ENCODE measurements at places on chromosomes 5 and 9.

DNA sequence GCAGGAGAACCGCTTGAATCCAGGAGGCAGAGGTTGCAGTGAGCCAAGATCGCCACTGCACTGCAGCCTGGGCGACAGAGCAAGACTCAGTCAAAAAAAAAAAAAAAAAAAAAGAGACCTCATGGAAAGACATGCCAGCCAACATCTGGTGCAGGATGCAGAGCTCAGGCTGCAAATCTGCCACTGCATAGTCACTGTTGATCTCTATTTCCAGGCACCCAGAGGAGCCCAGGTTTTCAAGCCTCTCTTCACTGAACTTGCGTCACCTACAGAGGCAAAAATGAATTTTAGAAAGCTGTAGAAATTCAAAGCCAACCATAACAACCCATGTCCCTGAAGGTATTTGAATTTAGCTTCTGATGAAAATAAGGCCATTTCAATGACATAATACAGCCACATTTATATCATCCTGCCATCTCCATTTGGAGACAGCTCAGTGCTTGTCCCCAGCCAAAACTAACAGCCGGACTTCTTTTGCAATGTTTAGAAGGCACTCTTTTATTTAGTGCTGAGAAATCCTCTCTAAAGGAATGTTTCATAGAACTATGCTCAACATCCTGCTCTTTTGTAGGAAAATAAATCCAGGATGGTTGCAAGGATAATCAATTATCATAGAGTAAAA, 113.3 kb downstream of the SNX18 start:
- no peak for DNase-seq

DNA sequence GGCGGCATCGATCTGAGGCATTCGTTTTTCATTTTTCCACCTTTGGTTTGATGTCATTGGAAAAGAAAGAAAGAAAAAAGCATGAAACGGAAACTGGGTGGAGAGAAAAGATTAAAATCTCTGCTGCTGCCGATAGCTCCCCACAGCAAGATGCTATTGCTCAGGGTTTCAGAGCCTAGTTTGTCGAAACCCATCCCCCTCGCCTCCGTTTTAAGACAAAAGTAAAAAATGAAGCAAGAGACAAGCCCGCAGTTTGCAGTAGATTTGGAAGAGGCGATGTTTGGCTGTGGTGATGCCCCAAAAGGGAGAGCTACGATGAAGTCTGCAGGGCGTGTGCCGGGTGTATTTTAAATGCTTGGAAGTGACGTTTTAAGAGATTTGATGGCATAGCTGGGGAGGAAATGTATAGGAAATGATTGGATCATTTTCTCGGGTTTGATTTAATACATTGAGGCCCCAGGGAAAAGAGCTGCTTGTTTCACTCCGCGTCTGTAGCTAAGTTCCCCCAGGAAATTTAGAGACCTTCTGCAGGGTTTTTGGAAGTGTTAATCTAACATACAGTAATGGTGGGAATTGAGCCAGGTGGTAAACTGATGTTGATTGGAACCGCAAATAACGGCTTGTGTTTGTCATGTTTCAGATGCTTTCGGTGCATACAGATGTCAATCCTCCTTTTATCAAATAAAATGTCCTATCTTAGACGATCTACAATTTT, 909 bp downstream of the NDFIP1 start:
- DNase-seq: peak; percentile 17

DNA sequence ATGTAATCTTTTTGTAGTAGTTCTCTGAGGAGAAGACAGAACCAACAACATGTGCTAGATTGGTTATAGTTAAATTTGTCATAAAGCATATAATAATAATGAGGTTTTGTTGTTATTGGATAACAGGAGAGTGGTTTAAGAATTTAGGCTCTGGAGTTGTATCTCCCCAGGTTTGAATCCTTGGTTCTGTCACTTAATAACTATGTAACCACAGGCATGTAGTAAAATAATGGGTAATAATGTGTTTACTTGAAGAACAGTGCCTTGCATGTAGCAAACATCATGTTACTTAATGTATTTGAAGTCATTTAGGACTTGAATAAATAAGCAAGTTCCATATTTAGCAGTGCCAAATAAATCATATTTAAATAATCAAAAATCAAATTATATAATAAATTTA, 55.8 kb downstream of the NSD1 start:
- no peak for DNase-seq

- DNase-seq: no peak
These were observed 24.6 kb downstream of the TJP2 start for GRCh38 chr9:69198521-69199220.

GRCh38 chr5:159089675-159090074, 10.0 kb downstream of the EBF1 start:
- DNase-seq: no peak

GRCh38 chr9:135240871-135241311, 153.4 kb downstream of the OLFM1 start:
- no peak for DNase-seq

- no peak for DNase-seq
These were observed 39.2 kb downstream of the PPIC start for GRCh38 chr5:122997294-122997693.

- DNase-seq: no peak
These were observed 6.4 kb upstream of the SLC2A8 start for GRCh38 chr9:127390563-127390962.

DNA sequence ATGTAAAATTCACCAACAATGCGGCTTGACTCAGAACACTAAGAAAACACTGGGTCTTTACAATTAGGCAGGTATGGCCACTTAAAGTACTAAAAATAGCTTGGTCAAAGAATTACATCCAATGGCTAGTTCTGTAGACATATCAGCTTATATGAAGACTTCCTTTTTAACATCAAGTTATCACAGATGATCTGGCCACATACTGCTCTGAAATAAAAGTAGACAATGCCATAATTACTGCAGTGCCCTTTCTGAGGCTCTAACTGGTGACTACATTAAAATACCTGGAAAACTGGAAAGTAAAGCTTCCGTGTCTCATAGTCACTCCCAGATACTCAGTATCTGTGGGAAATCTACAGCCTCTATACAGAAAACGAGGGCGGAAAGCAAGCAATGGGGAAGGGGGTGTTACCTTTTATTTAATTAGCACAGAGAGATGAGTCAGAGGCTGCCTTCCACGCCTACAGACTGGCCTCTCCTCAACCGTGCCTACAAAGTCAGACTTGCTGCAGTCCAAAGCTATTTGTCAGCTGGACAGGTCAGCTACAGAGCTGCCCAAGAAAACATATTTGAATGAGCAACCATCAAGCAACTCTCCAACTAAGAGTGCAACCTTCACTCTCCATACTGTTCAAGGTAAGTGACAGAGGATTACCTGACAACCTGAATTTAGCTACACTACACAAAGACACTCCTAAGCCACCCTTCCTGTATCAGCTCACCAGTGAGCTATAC, 8.7 kb downstream of the SERINC5 start:
- DNase-seq: no peak

GRCh38 chr5:35483780-35484179, 133.9 kb upstream of the SPEF2 start:
- no peak for DNase-seq

DNA sequence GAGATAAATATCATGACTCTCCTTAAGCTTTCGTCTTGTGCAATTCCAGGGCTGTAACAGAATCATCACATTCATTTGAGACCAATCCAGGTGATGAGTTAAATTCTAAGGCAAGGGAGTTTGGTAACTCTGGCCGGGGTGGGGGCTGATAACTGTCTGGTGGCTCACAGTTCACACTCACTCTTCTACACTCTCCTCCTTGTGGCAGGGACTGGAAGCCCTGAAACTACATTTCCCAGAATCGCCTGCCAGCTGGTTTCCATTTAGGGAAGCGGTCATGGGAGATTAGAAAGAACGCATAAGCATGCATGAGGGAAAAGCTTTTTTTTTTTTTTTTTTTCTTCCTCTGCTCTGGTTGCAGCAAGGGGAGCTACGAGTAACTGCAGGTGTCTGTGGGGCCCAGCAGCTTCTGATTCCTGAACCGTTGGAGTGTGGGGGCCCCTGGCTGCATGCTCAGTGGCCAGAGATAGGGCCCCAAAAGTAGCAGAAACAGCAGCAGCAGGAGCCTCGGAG, 154.8 kb upstream of the TBC1D2 start:
- DNase-seq: no peak

- no peak for DNase-seq
These were observed 2.6 kb upstream of the GCNT1 start for GRCh38 chr9:76456202-76456926.

GRCh38 chr5:74035521-74035937, 409.5 kb downstream of the ARHGEF28 start:
- DNase-seq: no peak

GRCh38 chr5:21802869-21803490, 1050.2 kb downstream of the CDH12 start:
- DNase-seq: no peak

DNA sequence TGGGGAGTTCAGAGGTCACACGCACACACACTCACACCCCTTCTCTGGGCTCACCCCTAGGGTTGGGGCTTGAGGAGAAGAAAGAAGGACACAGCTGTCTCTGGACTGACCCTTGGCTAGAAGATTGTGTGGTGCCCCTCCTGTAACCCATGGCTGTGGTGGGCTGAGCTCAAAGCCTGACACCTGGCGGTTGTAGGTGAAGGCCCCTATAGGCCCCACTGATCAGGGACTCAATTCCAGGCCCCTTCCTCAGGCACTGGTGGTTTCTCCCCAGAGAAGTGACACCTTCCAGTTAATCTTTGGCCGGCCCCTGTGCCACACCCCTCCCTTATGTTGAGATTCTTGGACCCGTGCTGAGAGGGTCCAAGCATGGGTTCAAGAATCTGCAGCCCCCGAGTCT, 35.2 kb upstream of the CRB2 start:
- no peak for DNase-seq

- DNase-seq: no peak
These were observed 4.8 kb downstream of the ZNF483 start for GRCh38 chr9:111529787-111530186.

DNA sequence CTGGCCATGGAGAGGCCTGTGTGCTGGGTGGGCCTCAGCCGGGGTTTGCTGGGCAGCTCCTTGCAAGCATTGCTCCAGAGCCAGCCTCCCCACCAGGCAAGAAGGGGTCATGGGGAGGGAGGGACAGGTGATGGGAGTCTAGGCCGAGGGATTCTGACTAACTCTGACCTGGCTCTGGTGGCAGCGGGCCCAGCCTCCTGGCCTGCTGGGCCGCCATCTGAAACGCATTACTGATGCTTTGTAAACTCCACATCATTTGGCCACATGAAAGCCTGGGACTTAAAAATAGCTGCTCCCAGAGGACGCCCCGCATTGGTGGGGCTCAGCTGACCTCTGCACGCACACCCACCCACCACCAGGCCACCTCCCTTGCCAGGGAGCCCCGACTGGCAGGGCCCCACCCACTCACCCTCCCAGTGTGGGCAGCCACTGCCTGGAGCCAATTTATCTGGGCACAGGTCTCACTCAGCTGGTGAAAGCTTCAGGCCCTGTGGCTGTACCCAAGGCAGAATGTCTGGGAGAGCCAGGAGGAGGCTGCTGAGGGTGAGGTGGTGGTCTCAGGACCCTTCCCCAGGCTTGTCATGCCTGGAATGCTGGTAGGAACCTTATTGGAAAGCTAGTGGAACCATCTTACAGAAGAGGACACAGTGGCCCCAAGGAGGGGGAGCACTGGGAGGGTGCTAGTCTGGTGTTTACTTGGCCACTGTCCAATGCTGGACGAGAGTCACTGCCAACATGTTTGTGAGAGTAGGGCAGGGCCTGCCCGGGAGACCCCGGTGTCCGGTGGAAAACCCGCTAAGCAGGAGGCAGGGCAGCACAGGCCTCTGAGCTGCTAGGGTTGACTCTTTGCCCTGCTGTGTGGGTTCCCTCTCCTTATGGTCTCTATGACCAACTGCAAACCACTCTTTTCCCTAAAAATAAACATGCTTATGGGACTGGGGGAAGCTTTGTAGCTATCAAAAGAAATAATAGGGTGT, 10.8 kb downstream of the TCF7 start:
- DNase-seq: no peak

GRCh38 chr5:34789021-34789531, 49.9 kb upstream of the TTC23L start:
- DNase-seq: no peak

GRCh38 chr9:134299068-134299467, 27.2 kb upstream of the RXRA start:
- no peak for DNase-seq

- no peak for DNase-seq
These were observed 29.8 kb upstream of the GZMA start for GRCh38 chr5:55072666-55073065.

- no peak for DNase-seq
These were observed 34.8 kb downstream of the LSM11 start for GRCh38 chr5:157778121-157778805.

GRCh38 chr9:80085668-80086067, 513.9 kb downstream of the TLE4 start:
- no peak for DNase-seq

- no peak for DNase-seq
These were observed 830.9 kb downstream of the MAT2B start for GRCh38 chr5:164336276-164336675.

- DNase-seq: no peak
These were observed 430.7 kb downstream of the BRINP1 start for GRCh38 chr9:118938581-118938980.

GRCh38 chr5:180626661-180627385, 22.6 kb downstream of the FLT4 start:
- no peak for DNase-seq

DNA sequence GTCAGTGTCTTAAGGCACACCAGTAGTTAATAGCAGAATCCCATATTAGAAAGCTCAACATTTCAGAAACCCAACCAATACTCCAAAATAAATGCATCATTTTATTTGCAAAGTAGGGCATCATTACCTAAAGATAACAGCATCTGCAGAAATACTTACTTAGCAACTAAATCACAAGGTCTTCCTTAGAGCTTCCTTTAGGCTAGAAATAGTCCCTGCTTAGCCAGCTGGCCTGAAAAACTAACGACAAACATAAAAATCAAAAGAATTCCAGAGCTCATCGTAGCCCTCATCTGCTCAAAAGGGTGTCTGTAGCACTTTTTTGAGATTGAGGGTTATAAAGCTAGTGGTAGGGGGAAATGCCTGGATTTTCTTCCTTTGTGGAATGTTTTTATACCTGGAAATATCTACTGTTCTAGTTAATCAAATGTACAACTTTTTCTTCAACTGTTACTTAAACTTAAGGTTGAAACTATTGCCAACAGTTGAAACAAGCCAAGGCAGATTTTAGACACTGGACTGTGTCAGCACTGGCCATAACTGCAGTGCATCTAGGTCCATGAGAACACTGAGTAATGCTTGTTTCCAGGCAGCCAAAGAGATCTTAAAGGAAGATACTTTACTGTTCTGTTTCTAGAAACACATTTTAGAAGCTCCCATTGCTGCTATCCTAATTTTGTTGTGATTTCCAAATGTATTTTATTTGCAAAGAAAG, 129.4 kb upstream of the RASA1 start:
- no peak for DNase-seq

- DNase-seq: no peak
These were observed 906 bp downstream of the SLC25A51 start for GRCh38 chr9:37902796-37903646.
